ENCODE measurements at places on chromosomes 3 and 15.

GRCh38 chr15:51076524-51077220 lies 18.0 kb downstream of the TNFAIP8L3 start:
- DNase-seq = no peak

DNA sequence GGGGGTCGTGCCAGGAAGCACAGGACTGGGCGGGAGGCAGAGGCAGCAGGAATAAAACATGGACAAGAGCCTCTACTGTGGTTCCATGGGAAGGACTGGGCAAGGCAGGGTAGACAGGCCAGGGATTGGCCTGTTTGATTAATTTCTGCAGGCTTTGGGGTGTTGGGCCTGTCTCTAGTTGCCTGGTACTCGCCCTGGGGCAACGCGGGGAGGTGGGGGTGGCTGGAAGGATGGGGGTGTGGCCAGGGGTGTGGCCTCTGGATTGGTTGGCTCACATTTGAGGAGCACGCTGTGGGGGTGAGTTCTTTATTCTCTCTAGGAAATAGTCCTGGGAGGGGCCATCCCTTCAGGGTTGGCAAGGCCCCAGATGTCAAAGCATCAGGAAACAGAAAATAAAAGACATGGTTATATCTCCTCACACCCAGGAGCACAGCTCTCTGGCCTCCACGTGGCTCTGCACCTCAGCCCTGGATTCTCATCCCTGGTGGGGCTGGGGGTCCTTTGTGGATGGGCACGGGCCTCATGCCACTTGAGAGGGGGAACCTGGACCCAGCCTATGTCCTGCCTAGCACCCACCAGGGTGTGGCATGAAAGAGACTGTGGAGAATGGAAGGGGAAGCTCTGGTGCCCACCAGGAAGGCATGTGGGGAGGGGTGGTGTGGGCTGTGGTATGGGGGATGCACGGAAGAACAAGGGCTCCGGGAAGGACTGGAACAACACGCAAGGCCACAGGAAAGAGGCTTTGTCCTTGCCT lies 223.0 kb upstream of the LYSMD4 start:
- DNase-seq = no peak

DNA sequence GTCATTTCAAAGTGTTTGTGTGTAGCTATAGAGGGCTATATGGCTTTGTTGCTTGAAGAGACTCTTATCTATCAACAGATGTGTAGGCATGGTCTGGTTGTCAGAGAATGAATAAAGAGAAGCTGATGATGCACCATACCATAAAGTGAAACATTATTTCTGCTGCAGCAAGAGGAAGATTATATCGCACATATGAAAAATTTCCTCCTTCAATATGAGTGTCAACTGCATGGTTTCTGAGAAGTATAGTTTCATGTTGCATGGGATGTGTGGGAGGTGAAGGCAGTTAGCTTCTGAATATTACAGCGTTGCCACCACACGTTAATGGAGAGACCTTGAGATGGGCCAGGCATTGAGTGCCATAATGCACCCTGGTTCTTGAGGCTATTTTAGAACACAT lies 217.9 kb downstream of the SATB1 start:
- no peak for DNase-seq

- DNase-seq = no peak
These were observed 69.0 kb downstream of the MGLL start for GRCh38 chr3:127753338-127753737.

- DNase-seq = no peak
These were observed 76.5 kb downstream of the PFN2 start for GRCh38 chr3:149894205-149894604.

DNA sequence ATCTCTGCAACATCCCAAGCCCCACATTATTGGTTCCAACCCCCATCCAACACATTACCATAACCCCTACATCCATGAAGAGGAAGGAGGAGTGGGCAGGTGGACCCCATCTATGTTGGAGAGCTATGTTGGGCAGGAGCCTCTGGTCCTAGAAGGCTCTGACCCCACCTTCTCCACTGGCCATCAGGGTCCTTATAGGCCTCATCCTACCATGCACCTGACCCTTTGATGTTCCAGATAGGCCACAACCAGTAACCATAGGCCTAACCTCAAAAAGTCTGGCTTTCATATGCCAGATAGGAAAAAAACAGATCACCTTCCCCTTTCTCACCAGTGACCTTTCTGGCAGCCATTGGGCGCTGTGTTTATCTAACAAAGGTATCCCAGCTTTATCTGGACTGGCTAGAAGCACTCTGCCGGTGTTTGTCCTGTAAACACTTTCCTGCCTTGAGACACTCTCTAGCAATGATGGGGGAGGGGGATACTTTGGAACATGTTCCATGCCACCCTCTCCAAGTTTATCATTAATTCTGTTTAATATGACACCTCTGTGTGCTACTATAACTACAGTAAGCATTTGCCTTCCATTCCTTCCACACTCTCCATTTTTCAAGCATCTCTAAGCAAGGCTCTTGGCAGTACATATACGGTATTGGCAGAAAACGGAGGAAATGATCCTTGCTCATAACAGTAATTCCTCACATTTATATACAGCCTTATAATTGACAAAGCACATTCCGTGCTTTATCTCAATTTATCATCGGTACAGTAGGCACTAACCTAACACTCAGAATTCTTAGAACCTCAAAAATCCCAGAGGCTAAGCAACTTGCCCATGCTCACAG lies 377.1 kb downstream of the VPS13C start:
- no peak for DNase-seq

DNA sequence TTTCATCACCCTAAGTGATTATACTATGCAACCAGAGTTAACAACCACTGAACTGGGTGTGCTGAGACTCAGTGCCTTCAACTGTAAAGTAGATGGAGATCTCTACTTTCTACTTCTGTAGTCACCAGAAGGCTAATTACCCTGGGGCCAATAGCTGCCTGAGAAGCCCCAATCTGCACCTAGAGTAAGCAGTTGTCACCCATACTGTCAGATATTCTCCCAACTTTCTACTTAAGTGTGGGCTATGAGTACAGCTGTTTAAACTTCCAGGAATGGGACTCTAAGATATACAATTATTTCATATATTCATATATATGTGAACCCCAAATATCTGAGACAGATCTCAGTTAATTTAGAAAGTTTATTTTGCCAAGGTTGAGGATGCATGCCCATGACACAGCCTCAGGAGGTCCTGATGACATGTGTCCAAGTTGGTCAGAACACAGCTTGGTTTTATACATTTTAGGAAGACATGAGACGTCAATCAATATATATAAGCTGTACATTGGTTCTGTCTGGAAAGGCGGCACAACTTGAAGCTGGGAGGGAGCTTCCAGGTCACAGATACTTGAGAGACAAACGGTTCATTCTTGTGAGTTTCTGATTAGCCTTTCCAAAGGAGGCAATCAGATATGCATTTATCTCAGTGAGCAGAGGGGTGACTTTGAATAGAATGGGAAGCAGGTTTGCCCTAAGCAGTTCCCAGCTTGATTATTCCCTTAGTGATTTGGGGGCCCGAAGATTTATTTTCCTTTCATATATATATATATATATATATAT lies 41.9 kb downstream of the CCNL1 start:
- no peak for DNase-seq

Measured in AG04450 (cell line).